ENCODE measurements at places on chromosomes 16 and 17.

- DNase-seq, result no peak
These were observed 13.1 kb downstream of the MAP2K6 start for GRCh38 chr17:69427486-69428197.

DNA sequence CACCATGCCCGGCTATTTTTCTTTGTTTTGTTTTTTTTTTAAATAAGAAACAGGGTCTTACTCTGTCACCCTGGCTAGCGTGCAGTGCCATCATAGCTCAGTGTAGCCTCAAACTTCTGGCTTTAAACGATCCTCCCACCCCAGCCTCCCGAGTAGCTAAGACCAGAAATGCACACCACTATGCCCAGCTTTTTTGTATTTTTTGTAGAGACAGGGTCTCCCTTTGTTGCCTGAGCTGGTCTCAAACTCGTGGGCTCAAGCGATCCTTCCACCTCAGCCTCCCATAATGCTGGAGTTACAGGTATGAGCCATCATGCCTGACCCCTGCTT is 59.7 kb downstream of the WWP2 start:
- DNase-seq, result no peak

GRCh38 chr17:50467855-50468303 is 801 bp downstream of the CHAD start:
- DNase-seq, result no peak

GRCh38 chr16:10752843-10753523 is 9.3 kb downstream of the NUBP1 start:
- peak; percentile 42 for DNase-seq

DNA sequence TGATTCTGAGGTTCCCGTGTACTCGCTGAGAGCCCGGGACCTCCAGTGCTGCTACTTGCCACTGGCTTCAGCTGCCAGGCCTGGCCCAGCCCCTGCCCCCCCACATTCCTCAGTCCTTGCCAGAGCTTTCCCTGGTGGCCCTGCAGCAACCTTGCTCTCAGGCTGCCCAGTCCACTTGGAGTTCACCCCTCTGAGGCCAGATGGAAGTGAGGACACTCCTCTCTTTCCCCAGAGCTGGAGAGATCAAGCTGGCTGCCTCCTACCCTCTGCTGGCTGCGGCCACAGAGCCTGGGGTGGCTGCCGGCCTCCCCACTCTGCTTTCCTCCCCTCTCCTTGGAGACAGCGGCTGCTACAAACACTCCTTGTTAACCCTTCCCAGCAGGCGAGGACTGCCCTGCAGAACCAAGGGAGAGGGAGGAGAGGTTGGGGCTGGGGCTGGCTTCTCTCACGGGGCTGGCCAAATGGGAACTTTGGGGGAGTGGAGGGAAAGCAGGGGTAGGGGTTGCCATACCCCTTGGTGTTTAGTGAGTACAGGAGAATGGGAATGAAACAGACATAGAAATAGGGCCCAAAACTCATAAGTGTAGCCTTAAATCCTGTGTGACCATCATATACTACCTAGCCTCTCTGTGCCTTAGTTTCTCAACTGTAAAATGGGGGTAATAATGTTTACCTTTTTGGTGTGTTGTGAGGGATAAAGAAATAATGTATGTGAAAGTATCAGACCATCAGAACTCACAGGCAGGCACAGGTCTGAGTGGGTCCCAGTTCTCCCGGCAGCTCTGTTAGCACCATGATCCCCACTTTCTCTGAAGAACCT is at the start of gene GAS2L2:
Gene GAS2L2, minus strand, starts transcription at position 295 of the 820 bp plus-strand sequence. CDS start 389 bp downstream, outside the sequence.
- DNase-seq, result no peak

- DNase-seq, result no peak
These were observed 453 bp upstream of the WFIKKN1 start for GRCh38 chr16:630249-630814.

DNA sequence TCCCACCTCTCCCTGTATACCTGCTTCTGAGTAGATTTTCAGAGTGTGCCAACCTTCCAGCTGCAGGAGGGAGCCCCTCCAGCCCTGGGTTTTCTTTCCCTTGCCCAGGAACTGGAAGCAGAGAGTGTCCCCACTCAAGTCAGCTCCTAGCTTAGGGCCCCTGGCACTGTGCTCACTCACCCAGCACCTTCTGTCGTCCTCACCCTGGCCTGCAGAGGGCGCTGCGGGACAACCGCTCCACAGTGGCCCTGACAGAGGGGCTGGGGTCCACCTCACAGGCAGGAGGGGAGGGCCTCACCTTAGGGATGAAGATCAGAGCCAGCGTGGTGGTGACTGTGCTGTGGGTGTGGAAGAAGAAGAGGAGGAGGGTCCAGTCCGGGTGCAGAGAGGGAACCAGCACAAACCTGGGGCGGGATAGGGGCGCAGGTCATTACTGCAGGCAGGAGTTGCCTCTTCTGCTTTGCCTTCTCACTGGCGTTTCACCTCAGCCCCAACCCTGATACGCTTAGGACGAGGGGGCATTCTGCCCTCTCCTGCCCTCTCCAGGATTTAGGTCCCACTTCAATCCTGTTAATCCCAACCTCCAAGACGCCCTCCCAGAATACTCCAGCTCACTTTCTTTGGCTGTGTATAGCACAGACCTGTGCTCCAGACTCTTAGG is 10.0 kb downstream of the GPR179 start:
- no peak for DNase-seq

DNA sequence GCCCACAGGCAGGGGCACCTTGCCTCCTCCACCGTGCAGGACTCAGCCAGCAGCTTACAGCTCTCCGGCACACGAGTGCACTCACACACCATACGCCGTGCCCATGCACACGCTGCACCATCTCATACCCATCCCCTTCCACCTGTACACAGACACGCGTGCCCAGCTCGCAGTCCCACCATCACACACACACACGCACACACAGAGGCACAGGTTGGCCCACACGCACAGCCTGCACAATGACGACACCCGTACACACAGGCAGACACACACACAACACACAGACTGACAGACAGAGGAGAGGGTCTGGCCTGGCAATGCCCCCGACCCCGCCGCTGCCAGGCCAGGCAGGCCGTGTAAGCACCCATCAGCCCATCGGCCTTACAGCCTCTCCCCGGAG is 12.1 kb downstream of the CASKIN1 start:
- no peak for DNase-seq
